ENCODE measurements at places on chromosomes 7 and 10.

- no peak for DNase-seq
Observed at GRCh38 chr7:49434846-49435245, 338.6 kb upstream of the VWC2 start.

- no peak for DNase-seq
Observed at GRCh38 chr7:70408477-70408876, 723.5 kb upstream of the GALNT17 start.

DNA sequence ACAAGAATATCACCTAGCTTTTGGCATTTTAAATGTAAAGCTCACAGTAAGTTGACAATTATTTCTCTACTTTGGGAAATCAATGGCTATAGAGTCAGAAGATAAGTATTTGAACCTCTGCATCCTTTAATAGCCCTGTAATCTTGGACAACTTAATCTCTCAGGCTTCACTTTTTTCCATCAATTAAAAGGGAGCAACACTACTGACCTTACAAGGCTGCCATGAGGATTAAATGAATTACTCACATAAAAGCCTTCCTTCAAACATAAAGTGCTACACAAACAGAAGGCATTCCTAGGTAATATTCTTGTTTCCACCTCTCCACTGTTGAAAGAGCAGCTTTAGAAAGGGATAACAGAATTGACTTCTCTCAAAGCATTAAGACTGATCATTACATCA lies 266.0 kb downstream of the RNLS start:
- DNase-seq: no peak

- DNase-seq: no peak
Observed at GRCh38 chr7:38306914-38307313, 33.5 kb upstream of the TARP start.

GRCh38 chr7:13731643-13732042 lies 257.8 kb downstream of the ETV1 start:
- DNase-seq: no peak
